ENCODE measurements at places on chromosomes 1 and 21.

DNA sequence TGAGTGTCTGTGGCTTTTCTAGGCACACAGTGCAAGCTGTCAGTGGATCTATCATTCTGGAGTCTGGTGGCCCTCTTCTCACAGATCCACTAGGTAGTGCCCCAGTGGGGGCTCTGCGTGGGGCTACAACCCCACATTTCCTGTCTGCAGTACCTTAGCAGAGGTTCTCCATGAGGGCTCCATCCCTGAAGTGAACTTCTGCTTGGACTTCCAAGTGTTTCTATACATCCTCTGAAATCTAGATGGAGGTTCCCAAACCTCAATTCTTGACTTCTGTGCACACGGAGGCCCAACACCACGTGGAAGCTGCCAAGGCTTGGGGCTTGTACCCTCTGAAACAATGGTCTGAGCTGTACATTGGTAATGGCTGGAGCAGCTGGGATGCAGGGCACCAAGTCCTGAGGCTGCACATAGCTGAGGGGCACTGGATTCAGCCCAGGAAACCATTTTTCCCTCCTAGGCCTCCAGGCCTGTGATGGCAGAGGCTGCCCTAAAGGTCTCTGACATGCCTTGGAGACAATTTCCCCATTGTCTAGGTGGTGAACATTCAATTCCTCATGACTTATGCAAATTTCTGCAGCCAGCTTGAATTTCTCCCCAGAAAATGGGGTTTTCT is 29.2 kb upstream of the TSNAX start:
- DNase-seq, result no peak

- no peak for DNase-seq
Measured at GRCh38 chr1:17561247-17561548, 21.7 kb downstream of the ARHGEF10L start.

DNA sequence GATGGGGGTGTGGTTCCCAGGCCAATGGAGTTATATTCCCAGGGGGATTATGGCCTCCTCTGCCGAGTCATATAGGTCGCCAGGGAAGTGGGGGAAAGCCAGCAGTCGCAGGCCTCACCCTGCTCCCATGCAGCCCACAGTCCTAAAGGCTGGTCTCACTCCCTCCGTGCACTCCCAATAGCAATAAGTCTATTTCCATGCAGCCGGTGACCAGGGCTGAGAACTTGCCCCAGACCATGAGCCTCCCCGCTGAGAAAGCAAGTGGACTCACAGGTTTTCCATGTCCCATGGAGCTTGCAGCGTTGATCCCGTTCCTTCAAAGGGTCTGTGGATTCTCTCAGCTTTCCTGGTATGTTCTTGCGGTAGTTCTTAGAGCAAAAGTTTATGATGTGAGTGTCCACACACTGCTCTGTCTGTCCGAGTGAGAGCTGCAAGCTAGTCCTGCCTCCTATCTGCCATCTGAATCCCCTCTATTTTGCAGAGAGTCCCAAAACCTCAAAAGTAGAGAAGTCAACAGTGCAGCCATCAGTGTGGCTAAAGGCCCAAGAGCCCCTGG is 81.7 kb upstream of the TMPRSS2 start:
- no peak for DNase-seq

DNA sequence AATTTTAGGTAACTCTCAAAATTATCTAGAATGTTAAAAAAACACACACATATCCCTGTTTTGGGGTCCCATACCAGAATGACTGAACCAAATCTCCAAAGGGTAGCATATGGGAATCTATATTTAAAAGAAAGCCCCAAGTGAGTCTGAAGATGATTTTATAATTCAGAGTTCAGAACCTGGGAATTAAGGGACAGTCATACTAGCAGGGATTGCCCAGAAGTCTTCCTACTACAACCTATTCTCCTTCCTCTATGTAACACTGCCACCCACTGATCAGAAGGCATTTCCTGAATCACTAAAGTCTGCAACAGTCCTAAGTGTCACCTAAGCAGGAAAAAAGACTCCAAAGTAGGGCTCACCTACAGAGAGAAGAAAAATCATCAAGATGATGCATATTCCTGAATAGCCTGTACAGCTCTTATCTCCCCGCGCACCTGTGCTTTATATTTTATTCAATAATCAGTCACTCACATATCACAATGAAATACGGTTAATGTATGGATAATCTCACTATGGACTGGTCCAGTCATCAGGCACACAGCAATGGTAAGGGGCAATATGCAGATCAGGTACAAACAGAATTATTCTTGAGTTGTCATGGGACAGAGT is 4.9 kb downstream of the RGS1 start:
- DNase-seq, result no peak

DNA sequence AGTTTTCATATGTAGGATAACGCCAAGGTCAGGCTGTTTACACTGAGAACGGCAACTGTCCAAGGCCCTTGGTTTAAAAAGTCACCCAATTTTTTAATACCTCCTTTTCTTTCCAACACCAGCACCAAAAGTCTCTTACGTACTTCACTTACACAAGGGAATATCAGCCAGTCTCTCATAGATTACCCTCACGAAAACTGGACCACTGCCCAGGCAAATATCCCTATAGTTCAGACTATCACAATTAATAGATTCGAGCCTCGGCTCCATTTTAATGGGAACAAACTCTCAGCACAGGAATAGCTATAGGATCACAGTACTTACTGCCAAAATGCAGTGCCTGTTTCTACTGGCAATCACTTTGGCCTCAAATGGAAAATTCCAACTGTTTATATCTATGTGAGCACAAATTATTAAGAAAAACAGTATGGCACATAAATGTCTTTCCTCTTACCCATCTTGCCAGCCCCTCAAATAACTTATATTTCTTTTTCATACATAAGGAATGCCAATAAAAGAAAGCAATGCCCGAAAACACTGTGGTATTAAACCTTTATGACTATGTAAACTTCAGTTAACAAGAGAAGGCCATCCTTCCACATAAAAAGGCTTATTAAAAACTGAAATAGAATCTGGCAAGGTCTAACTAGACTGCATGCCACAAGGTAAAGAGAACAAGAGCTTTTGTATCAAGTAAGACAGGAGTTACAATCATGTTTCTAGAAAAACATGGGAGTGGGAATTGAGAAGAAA is 97.8 kb downstream of the SLC45A1 start:
- no peak for DNase-seq

GRCh38 chr1:29186252-29186651 is 4.6 kb upstream of the SRSF4 start:
- DNase-seq, result no peak

- DNase-seq, result no peak
Measured at GRCh38 chr1:156490401-156491032, 10.1 kb downstream of the MEF2D start.

- DNase-seq, result no peak
Measured at GRCh38 chr1:211334986-211335385, 8.4 kb downstream of the TRAF5 start.
